ENCODE measurements at places on chromosomes 6 and 20.
A peak's percentile ranks its signal among the peaks of the same experiment; 100 is the strongest.

DNA sequence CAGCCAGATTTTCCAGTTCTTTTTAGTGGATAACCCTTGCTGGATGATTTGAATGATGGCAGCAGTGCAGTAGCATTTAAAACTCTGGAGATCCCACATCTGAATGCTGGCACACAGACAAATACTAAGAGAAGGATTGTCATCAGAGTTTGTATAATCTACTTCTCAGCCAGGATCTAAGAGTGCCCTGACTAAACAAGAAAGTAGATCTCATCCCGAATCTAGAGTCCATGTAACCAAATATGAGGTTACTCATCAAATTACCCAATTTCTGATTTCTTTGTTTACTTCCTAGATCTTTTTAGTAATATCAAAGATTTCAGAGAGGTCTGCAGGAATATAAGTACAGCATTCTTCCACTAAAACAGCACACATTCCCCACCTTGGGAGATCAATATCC is 7.8 kb downstream of the TMC2 start:
- no peak for DNase-seq

GRCh38 chr20:40797425-40797824 is 108.4 kb upstream of the MAFB start:
- DNase-seq: no peak

DNA sequence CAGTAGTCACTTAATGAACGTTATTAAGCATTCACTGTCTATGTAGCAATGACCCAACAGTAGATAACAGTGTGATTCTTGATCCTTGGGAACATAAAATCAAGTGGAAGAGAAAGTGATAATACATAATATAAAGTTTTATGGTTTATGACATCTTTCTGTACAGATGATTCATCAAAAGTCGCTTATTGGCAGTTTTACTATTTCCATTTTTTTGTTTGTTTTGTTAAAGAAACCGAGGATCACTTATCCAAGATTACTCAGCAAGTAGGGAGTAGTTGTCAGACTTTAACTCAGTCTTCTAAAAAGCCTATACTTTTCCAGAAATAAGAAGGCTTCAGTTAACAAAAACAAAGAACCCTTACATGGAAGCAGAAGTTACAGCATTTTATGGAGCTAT is 260.8 kb downstream of the ZFAND3 start:
- DNase-seq: no peak

DNA sequence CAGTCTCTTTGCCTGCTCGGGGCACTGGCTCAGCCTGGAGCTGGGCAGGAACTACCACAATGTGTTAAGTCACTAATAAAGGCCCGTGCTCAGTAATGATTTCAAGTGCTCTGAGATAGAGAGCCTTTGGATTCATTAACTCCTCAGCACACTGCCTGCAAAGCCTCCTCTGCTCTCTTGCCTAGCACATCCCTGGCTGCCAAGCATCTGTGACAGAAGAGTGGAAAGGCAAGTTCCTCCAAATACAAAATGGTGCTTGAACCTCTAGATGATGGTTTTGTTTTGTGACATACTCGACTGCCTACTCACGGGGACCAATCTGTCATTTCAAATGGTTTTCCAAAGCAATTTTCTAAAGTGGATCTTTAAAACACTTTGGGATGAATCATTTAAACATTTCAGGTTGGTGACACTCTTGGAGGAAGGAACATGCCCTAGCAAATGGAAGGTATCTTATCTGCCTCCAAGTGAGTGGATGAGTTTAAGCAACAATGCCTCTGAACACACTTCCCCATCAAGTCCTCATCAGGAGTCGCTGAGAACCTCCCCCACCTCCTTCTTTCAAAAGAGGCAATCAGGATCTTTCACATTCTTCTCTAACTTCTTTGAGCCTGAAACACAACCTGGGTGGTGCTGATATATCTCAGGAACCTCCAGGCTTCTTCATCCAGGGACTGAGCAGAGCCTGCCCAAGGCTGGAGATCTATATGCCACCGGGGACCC is 35.8 kb downstream of the METTL24 start:
- DNase-seq: no peak

GRCh38 chr6:161023316-161023715 is 31.7 kb downstream of the MAP3K4 start:
- no peak for DNase-seq

DNA sequence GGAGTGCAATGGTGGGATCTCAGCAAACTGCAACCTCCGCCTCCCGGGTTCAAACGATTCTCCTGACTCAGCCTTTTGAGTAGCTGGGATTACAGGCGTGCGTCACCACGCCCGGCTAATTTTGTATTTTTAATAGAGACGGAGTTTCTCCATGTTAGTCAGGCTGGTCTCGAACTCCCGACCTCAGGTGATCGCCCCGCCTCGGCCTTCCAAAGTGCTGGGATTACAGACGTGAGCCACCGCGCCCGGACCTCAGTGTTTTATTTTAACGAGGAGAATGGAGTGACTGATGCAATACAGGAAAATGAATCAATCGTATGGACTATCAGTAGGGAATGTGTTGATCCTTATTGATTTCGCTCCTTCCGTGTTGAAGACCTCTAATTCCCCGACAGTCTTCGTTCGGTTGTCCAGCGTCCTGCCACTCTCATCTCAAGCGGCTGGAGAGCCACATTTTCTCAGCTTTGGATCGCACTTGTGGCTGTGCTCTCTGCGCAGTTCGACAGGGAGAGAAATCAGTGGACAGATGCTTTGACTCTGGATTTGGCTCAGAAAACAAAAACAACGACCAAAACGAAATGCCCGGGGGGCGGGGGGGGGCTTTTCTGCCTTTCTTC is 166.2 kb downstream of the TRIM27 start:
- no peak for DNase-seq

- no peak for DNase-seq
Observed at GRCh38 chr6:101224751-101225150, 168.8 kb upstream of the GRIK2 start.

GRCh38 chr6:14711056-14711703 is 534.7 kb upstream of the JARID2 start:
- DNase-seq: peak; percentile 52

- DNase-seq: no peak
Observed at GRCh38 chr6:37396571-37397180, 36.3 kb upstream of the CMTR1 start.

- no peak for DNase-seq
Observed at GRCh38 chr6:170423814-170424603, 117.5 kb downstream of the FAM120B start.

GRCh38 chr6:125259354-125259736 is 42.4 kb downstream of the HDDC2 start:
- DNase-seq: no peak

GRCh38 chr20:3068986-3069900 is 2.2 kb upstream of the OXT start:
- peak; percentile 31 for DNase-seq

DNA sequence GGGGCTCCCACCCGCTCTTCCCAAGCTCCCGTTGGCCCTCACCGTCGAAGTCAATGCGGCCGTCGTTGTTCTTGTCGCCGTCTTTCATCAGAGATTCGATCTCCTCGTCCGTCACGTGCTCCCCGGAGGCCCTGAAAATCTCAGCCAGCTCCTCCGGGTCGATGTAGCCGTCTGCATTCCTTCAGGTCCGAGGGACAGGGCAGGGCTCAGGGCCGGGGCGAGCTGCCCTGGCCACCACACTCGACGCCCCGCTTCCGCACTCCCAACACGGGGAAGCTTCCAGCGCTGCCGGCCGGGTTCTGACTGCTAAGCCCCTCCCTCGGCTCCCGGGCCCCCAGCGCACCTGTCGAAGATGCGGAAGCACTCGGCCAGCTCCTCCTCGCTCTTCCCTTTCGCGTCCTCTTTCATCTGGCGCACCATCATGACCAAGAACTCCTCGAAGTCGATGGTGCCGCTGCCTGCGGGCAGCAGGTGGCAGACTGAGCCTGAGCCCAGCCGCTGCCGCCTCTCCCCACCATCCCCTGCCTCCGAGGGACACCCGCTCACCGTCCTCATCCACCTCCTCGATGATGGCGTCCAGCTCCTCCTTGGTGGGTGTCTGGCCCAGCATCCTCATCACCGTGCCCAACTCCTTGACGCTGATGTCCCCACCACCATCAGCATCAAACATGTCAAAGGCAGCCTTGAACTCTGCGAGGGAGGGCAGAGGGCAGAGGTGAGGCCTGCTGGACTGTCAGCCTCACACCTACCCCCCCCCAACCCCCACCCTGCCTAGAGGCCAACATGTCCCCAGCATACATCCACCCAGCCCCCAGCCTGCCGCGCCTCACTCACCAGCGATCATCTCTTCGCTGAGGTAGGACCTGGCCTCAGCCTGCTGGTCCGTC is 2.9 kb downstream of the TNNC2 start:
- DNase-seq: peak; percentile 44

GRCh38 chr6:44708208-44708607 is 320.7 kb downstream of the CDC5L start:
- no peak for DNase-seq

GRCh38 chr20:50408526-50409364 is 101.4 kb upstream of the PTPN1 start:
- DNase-seq: no peak

GRCh38 chr6:106910999-106911949 is 63.3 kb downstream of the CD24 start:
- no peak for DNase-seq

GRCh38 chr6:163545370-163545769 is 130.9 kb downstream of the QKI start:
- DNase-seq: no peak

GRCh38 chr20:33002087-33002808 is 2.0 kb downstream of the SUN5 start:
- DNase-seq: no peak

DNA sequence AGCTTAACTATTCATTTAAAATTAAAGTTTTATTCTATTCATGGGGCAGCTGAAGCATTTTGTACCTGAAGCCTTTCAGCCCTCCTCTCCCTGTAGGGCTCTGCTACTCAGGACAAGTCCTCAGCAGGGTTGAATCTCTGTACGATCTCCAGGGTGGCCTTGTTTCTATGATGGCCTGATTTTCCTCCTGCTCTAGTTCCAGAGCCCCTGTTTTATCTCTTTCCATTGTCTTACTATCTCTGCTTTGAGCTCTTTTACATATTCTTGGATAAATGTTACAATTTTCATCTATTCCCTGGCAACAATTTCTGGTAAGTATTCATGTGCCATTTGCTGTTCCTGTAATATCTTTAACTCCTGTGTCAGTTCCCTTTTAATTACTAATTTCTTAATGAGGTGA is 19.8 kb upstream of the MYL9 start:
- no peak for DNase-seq

DNA sequence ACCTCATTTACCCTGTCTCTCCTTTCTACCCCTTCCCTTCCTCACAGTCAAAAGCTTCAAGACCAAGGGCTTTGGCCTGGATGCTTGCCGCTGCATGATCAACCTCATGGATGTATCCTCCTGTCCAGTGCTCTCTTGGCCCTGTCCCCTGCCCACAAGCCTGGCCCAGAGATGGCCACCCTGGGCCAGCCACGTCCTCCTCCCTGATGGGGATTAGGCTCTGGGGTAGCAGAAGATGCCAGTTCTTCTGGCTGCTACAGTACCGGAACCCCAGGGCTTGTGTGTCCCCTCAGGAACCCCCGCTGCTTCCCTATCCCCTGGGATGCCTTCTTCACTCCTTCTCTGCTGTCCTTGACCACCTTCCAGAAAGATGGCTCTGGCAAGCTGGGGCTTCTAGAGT is 22.3 kb downstream of the CAPN11 start:
- no peak for DNase-seq

DNA sequence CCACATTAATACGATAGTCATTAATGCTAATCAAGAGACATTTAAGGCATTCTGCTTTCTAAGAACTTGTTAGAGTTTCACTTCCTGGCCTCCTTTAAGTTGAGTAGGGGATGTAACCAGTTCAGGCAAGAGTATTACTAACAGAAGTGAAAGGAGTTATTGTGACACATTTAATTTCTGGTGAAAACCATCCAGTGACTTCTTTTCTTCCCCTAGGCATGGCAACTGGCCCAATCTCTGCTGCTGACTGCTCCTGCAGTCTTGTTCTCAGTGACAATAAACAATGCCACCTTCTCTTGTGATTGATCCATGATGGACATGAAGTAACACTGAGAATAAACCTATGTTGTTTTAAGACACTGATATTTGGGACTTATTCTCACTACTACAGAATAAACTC is 130.9 kb upstream of the DEFB112 start:
- DNase-seq: no peak

- no peak for DNase-seq
Observed at GRCh38 chr6:125169058-125169457, 15.5 kb downstream of the TPD52L1 start.

- no peak for DNase-seq
Observed at GRCh38 chr6:148829415-148830101, 82.7 kb downstream of the UST start.

DNA sequence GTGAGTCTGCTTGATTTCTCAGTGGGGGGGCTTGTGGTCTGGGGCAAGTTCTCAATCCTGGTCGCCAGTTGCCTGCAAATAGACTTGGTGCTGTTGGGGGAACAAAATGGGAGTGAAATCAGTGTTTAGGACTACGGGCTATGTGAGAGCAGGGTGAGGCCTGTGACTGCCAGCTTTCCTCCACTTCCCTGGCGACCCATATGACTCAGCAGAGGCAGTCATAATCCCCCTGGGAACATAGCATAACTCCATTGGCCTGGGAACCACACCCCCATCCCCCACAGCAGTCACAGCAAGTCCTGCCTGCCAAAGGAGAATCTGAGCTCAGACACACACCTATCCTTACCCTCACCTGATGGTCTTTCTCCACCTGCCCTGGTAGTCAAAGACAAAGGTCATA is 387.9 kb downstream of the LMBRD1 start:
- no peak for DNase-seq

DNA sequence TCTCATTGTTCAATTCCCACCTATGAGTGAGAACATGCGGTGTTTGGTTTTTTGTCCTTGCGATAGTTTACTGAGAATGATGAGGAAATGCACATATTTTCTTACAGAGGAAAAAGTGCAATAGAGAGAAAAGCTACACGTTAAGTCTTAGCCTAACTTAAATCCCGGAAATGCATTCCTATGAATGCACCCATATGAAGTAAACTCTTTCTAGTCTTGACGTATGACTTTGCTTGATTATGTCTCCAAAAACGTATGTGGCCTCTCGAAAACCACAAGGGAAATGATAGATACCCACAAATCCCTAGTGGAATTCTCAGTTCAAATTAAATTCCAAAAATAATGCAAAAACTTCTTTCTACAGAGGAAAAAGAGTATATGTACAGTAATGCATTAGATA is 90.7 kb upstream of the SASH1 start:
- DNase-seq: no peak

Data from CD4-positive, alpha-beta T cell treated with Interleukin-6 at 100 ng/mL for 8 hours (primary cell).